ENCODE measurements at places on chromosomes 5 and 9.

DNA sequence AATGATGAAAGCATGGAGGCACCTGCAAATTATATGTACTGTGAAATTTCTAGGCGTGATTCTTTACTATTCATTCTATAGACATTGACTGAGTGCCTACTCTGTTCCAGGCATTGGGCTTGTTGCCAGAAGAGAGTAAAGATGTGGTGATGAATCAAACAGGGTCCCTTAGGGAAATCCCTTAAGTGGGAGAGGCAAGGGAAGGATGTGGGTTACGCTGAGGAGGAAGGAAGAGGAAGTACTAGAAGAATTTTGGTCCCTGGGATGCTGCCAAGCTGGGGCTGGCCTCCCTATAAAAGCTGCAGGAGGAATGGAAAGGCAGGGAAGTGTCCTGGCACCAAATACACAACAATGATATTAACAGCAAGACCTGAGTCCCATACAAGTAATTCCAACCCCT lies 76.7 kb upstream of the SPOCK1 start:
- no peak for DNase-seq

DNA sequence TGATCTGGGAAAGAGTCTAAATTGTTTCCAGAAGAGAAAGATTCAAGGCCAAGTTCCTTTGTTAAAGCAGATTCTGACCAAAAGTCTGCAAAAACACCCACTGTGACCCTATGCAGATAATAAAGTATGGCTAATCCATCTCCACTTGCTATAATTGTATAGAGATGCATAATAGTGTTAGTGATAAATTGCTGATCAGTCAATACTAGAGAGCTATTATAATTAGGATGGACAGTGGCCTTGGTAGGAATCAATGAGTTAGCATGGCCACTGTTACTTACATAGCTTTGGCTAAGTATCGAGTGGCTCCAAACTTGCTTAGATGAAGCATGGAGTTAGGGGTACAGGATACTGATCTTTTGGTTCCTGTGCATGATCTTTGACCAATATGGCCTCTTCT lies 683.4 kb upstream of the MEF2C start:
- DNase-seq, result no peak

- DNase-seq, result no peak
Measured at GRCh38 chr5:126365446-126366198, 57.6 kb upstream of the GRAMD2B start.

- DNase-seq, result no peak
Measured at GRCh38 chr5:164235300-164235891, 730.0 kb downstream of the MAT2B start.

- no peak for DNase-seq
Measured at GRCh38 chr9:115671963-115672305, 481.7 kb upstream of the PAPPA start.

DNA sequence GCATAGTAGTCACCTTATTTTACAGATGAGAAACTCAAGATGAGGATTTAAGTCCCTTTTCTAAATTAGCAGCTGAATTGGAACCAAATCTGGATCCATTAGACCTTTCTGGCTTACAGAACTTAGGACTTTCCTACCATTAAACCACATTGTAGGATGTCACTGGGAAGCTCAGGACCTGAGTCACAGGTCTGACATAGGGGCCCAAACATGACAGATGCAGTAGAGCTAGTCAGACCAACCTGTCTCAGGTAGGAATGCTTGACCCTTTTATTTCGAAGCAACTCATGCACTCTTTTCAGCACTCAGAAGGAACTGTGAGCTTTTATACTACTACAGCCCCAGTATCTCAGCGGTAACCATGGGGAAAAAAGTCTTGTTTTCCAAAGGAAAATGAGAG lies 2.6 kb downstream of the RAB24 start:
- no peak for DNase-seq

- DNase-seq, result no peak
Measured at GRCh38 chr5:167731951-167732350, 559.5 kb upstream of the WWC1 start.

GRCh38 chr5:30600892-30601291 lies 592.6 kb upstream of the CDH6 start:
- peak; percentile 44 for DNase-seq

DNA sequence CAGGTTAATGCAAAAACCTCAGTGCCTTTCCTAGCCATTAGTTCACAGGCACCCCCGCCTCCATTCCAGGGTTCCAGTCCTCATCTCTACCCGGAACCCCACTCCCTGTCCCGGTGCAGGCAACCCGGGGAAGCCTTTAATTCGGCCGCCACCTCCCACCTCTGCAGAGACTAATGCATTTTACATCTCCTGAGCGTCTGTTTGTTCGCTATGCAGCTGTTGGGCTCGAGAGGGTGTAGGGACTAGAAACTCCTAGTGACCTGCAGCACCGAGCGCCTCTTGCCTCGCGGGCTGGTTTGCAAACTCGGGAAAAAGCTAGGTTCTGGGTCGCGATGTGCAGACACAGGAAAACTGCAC lies 3.6 kb downstream of the GDNF start:
- no peak for DNase-seq

DNA sequence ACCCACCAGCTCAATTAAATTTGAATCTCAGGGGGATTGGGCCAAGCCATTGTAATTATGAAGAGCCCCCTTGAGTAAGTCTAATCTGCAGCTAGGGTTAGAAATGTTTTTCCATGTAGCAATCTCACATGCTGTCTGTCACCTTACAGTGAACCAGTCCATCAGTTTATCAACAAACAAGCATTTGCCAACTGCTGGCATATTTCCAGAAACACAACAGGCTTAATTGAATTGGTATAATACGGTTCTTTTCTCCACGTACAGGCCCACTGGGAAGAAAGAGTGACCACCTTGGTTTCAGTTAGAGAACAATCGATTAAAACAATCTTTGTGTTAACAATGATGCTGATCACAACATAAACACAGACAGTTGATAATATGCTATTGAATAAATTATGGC lies 67.4 kb downstream of the NSUN2 start:
- peak; percentile 35 for DNase-seq

DNA sequence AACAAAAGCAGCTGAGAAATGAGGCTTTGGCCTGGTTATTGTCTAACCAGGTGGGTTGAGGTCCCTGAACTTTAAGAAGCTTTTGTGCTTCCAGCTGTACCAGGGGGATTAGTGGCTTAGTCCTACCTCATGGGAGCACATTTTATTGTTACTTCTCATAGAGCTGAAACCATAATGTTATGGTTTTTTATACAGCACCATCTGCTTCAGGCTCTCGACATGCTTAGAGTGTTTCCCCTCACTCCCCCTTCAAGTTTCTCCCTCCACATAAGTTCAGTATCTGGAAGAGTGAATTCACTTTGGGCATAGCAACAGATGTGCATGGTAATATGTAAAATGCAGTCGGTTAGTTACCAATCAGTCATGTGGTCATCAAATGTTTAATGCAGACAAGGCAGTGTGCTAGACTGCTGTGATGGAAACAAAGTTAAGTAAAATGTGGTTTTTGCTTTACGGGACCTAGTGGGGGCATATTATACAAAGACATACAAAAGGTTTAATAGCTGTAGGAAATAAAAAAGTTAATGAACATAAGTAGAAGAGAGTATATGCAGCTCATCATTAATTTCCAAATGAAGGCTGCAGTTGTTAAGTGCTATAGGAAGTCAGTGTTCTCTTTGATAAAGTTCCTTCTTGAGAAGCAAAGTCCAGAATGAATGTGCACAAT lies 95.9 kb upstream of the SPRY4 start:
- no peak for DNase-seq

- DNase-seq, result no peak
Measured at GRCh38 chr9:4620057-4620765, 41.9 kb upstream of the PLPP6 start.

DNA sequence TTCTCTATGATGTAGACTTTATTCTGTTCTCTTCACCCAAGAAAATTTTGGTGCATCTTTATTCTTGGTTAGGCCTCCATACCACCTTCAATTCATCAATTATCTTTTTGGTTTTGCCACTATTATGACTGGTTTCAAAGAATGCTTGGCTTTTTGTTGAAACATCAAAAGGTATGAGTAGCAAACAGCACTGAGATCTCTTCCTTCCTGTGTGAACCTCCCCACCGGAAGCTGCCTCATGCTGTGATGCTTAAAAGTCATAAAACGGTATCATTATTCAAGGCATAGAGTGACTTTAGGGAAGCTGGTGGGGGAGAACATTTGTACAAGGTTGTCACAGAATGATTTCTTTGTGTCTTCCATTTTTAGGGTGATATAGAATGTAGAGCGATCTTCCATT lies 70.6 kb downstream of the IQGAP2 start:
- no peak for DNase-seq

DNA sequence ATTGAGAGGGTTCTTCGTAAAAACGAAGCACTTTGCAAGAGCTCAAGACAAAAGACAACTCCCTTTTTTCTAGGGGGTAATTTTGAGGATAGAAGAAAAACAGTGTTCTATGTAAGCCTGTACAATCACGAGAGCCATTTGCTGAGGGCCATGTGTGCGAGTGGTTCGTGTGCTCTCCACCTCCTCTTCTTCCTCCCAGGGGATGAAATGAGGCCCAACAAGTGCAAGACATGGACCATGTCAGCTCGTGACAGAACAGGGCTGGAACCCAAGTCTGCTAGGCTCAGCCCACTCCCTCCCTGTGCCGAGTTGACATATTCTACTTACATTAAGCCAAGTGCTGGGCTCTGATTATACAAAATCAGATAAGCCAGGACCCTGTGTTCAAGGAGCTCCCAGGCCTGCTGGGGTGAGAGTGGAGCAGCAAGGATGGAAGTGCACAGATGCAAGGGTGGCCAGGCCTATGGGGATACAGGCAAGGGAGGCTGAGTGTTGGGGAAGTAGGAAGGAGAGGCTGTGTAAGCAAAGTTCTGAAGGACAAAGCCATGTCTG lies 97.9 kb upstream of the MSX2 start:
- no peak for DNase-seq

- no peak for DNase-seq
Measured at GRCh38 chr5:172379481-172379880, 74.8 kb downstream of the SH3PXD2B start.

GRCh38 chr9:33082538-33083326 lies 6.3 kb upstream of the SMU1 start:
- no peak for DNase-seq

DNA sequence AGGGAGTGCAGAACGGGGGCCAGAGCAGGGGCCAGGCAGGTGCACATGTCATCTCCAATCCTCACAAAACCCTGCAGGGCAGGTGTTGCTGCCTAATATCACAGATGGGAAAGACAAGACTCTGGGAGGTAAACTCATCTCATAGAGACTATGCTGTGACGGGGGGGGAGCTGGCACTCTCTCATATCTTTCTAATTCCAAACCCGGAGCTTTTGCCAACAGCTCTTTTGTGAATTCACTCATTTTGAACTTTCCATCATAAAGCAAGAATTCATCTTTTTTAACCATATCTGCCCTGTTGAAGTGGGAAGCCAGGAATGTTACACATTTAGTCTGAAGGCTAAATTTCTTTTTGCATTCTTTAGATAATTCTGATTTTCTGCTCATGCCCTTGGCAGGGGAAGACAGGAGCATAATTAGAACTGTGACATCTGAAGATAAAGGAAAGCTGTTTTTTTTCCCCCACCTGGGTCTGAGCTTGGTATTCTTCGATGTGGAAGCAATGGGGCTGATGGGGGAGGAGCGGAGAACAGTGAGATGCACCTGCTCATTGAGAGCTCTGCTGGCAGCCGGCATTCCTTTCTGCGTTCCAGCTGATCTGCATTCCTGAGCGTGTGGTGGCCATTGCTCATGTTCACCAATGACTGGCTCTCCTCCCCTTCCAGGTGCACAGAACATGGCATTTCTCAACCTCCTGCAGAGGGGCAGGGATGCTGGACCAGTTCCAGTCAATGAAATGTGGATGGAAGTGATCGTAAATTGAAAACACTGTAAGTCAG lies 159.2 kb downstream of the NSG2 start:
- DNase-seq, result no peak

DNA sequence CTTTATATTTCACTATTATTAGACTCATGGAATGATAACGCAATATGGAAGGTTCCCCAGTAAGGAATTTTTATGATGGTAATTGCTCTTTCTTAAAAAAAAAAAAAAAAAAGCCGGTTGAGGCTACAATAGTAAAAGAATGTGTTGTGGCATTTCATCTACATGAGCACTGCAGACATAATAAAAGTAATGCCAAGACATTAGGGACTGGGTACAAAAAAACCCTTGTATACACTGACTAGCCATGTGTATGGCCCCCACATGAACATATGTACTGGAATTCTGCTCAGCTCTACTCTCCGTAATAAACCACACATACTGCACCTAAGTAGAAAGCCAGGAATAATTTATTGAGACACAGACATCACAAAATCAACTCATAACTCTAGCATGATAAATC lies 218.4 kb downstream of the ADAMTS6 start:
- no peak for DNase-seq

GRCh38 chr5:73989956-73990355 lies 364.0 kb downstream of the ARHGEF28 start:
- DNase-seq, result no peak

- no peak for DNase-seq
Measured at GRCh38 chr5:74092766-74093165, 466.8 kb downstream of the ARHGEF28 start.

- no peak for DNase-seq
Measured at GRCh38 chr5:80620211-80620610, 34.2 kb upstream of the MSH3 start.

DNA sequence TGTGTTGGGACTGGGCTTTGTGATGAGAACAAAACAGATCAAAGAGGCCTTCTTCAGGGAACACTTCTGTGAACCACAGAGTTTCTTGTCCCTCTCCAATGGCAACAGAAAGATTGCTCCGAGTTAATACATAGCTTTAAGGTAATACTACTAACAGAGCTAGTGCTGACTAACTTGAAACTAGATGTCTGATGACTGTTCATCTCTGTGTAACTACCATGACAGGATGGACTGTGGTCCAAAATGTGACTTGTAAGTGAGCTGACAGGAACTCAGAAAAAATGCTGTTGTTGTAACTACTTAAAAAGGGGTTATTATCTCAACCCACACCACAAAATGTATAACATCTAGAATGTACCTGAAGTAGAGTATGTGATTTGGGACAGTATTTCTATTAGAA lies 630.2 kb upstream of the DMAC1 start:
- no peak for DNase-seq

- DNase-seq, result no peak
Measured at GRCh38 chr9:99019510-99020331, 76.0 kb downstream of the COL15A1 start.

- DNase-seq, result no peak
Measured at GRCh38 chr9:16385590-16385989, 484.9 kb downstream of the BNC2 start.

DNA sequence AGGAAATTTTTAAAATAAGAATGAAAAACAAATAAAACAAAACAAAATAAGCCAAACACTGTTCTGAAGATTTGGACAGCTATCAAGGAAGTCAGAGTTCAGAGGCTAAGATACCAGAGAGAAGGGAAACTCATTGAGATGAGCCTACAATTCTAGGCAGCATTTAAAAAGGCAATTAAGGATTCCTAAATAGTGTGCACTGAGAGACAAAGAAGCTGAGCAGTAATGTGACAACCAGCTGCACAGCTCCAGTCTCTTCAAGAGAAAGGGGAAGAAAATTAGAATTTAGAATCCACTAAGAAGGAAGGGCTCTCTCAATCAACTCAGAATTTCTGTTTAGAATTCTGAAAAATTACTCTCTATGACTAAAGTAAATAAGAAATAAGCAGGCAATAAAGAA lies 246.7 kb upstream of the COX7C start:
- DNase-seq, result no peak

GRCh38 chr9:107020040-107020530 lies 157.1 kb downstream of the ZNF462 start:
- no peak for DNase-seq
